ENCODE measurements at places on chromosomes 1 and 21.

- no peak for DNase-seq
These were observed 86.5 kb downstream of the PATJ start for GRCh38 chr1:61828805-61829204.

DNA sequence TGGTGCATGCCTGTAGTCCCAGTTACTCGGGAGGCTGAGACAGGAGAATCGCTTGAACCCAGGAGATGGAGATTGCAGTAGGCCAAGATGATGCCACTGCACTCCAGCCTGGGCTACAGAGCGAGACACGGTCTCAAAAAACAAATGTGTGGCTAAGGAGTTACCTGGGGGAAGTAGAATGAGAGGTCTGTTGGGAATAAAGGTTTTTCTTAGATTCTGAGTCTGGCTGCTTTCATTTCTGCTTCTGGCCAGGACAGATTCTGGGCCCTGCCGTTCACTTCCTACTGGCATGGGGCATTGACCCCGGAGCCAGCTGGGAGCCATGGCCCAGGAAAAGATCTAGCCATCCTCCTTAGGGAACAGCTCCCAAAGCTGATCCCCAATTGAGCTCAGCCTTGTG, 420 bp upstream of the DCDC2B start:
- no peak for DNase-seq

GRCh38 chr21:45747802-45748445, 104.4 kb downstream of the PCBP3 start:
- peak; percentile 56 for DNase-seq

- DNase-seq: no peak
These were observed 39.5 kb upstream of the TMPRSS15 start for GRCh38 chr21:18443085-18443484.

- DNase-seq: peak; percentile 71
These were observed 5.7 kb downstream of the LRRC71 start for GRCh38 chr1:156926175-156926574.

- DNase-seq: no peak
These were observed 202.3 kb downstream of the KIF26B start for GRCh38 chr1:245356891-245357585.

DNA sequence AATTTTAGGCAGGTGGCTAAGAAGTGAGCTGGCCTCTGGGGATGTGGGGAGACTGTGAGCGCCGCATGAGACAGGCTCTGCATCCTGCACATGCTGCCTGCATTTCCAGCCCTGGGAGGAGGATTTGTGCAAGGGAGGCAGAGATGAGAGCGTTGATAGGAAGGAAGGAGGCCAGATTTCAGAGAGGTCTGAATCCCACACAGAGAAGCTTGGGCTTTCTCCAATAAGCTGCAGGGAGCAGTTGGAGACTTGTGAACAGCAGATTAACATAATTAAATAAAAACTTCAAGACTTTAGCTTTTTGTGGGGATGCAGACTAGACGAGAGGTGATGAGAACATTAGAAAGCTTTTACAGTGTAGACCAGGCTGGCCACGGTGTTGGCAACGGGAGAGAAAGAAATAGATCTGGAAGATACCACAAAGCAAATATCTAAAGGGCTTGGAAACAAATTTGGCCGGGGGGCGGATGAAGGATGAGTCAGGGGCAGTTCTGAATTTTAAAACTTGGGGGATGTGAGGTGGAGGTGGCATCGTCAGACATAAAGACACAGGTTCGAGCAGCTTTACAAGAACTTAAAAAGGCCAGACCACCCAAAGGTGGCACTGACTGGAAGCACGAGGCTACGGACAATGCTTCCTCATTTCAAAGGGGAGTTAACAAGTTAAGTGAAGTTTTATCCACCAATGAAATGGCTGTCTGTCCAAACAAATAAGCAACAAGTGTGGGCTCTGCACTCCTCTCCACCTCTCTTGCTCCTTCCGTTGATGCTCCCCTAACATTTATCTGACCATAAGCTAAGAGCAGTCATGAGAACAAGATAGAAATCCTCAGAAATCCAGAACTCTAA, 57.0 kb downstream of the HIVEP3 start:
- no peak for DNase-seq

DNA sequence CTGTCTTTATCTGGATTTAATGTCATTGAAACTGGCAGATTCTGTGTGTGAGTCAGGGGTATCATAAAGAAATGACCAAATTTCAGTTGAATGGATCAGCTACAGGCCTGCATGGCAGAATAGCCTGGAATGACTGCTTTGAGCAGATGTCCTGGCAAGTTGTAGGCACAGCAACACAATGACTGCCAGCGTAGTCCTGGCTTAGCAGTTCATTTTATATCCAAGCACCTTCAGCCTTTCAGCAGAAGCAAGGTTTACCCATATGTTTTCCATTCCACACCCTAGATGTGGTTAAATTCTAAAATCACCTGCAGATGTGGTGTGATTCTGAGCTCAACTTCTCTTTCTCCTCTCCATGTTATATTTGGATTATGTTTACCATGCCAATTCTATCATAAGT, 22.3 kb upstream of the PTGFR start:
- no peak for DNase-seq
